ENCODE measurements at places on chromosomes 6 and 20. TPM values are rescaled to one million over a fixed set of nuclear protein-coding genes. Genes with fewer than 3 reads are reported as not detected.

The SULF2 gene
- 0.79 TPM for total RNA-seq

The BPIFB1 gene
- total RNA-seq, result not detected

DNA sequence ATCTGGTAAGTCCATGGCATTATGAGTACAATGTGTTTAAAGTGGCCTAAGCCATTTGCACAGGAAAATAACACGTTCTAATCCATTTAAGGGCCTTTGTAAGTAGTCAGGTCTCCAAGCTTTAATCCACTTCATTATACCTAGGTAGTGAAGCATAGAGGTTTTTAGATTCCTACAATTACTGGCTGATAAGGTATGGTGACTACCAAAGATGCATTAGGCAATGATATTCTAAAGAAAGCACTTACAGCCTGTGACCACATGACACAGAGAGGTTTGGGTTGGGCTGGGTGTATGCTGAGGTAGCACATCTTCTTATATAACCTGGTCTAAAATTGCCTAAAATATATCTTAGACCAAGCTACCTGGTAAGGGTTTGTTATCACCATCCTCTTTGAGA is 504.4 kb downstream of the TFAP2B start:
- no peak for DNase-seq

DNA sequence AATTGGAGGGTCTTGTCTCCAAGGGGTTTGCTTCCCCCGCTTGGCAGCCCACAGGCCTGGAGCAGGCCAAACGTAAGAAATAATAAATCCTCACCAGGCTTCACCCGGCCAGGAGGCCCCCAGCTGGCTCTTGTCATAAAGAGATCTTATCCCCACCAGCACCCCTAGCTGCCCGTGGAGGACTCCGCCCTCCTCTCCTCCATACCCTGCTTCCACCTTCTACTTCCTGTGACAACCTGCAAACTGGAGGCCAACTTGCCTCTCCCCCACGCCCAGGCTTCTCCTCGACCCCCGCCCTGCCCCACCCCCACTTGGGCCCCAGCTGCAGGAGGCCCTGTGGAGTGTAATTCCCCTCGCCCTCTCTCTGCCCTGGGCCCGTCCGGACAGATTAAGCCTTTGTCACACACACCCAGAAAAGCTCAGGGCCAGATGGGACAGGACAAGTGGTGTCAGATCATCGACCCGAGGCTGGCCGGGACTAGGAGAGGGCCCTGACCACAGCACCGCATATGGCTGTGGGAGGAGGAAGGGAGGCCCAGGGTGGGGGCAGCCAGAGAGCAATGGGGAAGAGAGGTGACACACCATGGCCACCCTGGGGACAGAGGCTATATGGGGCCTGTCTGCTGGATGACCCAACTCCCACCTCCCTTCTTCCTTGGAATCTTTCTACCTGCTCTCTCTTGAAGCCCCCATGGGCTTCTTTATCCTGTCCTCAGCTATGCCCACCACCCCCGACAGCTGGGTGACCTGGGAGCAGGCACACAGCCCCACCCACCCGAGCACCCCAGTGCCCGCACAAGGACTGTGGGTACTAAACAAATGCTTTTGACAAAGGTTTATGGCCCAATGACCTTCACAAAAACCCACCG is 3.9 kb downstream of the NOL4L start:
- no peak for DNase-seq

DNA sequence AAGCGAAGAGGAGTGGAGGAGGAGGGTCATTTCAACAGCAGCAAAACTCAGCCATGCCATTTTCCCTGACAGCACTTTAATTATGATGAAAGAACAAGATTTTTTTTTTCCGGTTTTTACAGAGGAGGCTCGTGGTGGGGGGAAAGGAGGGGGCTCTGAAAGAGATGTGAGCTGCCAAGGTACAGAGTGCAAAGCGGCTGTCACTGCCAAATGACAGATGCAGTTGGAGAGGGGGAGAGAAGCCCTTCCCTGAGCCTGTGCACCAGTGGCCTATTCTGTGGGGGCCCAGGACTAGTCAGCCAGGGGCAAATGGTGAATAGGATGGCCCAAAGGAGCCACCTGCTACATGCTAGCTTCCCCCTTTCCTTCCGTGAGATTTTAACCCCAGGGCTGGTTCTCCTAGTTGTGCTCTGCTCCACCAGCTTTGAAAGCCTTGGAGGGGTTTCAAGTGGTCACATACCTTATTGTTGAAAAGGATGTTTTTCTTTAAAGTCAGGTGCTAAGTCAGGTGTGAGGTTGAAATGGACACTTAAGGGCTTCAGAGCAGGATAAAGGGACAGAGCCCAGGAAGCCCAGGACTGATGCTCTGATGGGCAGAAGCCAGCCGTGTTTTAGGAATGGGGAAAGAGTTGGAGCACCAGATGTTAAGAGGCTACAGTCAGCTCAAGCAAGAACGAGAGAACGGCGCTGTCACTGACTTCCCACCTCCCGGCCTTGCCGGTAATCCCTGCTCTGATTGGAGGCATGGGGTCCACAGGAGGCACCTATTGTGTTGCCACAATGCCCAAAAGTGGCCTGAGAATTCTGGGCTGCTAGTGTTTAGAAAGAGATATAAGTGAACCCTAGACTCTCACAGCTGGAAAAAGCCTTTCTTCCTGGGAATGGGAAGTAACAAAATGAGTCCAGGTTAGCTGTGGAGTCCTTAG is 24.8 kb downstream of the GNAS start:
- DNase-seq, result no peak

DNA sequence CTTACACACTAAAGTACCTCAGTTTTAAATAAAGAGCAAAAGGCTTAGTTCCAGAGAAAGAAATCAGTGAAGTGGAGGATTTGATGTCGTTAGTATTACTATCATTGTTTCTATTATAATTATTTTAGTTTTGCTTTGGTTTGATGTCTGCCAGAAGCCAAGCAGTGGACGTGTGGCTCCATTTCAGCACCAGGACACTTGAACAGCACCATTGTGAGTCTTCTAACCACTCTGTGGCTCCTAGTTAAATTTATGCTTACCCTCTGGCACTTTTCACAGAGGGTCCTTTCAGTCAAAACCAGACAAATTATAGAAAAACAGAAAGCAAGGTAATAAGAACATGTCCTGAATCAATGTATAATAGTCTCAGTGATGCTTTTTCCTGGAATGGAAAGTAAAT is 3.4 kb downstream of the COL9A1 start:
- no peak for DNase-seq

DNA sequence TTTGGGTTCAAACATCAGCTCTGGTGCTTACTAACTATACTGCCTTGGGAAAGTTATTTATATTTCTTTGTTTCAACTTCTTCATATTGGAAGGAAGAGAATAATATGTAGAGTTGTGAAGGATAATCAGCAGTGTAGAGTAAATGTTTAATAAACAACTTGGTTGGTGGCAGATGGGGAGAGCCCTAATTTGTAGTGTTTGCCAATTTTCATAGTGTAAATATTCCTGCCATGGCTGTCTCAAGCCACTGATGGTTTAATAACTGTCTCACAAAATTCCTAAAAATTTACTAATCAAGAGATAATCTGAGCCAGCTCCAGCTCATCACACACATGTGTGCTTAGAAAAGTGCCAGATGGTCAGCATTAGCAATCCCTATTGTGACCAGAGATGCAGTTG is at the start of gene OR2H2:
Gene OR2H2 (plus strand): TSS at position 301 of the 400 bp plus-strand sequence. CDS start 2,824 bp downstream, outside the sequence.
- no peak for DNase-seq

- DNase-seq, result no peak
Measured at GRCh38 chr20:53226826-53227225, 254.7 kb downstream of the TSHZ2 start.

- DNase-seq, result no peak
Measured at GRCh38 chr6:36116943-36117342, 13.4 kb upstream of the MAPK13 start.

- no peak for DNase-seq
Measured at GRCh38 chr6:52734072-52734471, 29.2 kb downstream of the GSTA2 start.
